ENCODE measurements at places on chromosomes 1 and 21. TPM values are rescaled to one million over a fixed set of nuclear protein-coding genes. Genes with fewer than 3 reads are reported as not detected.

CCDC185 gene
- not detected for total RNA-seq

RIMKLA gene
- not detected for total RNA-seq

KIRREL1 gene
- 107 TPM for total RNA-seq

CA6 gene
- total RNA-seq: not detected

PRAMEF13 gene
- total RNA-seq: not detected
